ENCODE measurements at places on chromosomes 12 and 14. TPM values are rescaled to one million over a fixed set of nuclear protein-coding genes. Genes with fewer than 3 reads are reported as not detected.

DNA sequence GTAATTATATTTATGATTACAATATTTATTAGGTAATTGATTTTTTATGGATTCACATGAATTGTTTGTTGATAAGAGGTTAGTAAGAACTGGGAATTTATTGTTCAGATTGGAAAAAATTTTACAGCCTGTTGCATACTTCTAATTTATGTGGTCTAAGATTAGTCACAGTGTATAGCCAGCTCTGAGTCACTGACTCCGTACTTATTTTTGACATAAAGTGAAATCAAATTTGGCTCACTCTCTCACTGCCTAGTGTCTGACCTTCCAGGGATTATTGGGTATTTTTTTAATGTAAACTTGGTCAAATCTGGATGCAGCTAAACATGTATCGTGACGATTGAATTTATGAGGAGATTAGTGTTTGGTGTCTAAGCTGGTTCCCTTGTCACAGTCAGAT, 109.3 kb downstream of the PTPRQ start:
- DNase-seq, result no peak

DNA sequence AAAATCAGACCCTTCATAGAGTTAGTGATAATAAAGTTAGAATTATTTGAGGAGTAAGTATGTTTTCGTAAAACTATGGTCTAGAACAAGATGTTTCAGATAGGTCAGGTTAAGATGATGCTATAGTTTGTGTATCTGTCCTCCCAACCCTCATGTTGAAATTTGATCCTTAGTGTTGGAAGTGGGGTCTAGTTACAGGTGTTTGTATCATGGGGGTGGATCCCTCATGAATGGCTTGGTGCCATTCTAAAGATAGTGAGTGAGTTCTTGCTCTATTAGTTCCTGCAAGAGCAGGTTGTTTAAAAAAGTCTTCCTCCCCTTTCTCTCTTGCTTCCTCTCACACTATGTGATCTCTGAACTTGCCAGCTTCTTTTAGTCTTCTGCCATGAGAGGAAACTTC, 707.3 kb upstream of the FOXG1 start:
- no peak for DNase-seq

CACNA1C gene
- total RNA-seq, result 15.9 TPM

WNT1 gene
- total RNA-seq, result not detected

GRCh38 chr12:30902001-30902400, 24.5 kb upstream of the TSPAN11 start:
- DNase-seq, result no peak

DNA sequence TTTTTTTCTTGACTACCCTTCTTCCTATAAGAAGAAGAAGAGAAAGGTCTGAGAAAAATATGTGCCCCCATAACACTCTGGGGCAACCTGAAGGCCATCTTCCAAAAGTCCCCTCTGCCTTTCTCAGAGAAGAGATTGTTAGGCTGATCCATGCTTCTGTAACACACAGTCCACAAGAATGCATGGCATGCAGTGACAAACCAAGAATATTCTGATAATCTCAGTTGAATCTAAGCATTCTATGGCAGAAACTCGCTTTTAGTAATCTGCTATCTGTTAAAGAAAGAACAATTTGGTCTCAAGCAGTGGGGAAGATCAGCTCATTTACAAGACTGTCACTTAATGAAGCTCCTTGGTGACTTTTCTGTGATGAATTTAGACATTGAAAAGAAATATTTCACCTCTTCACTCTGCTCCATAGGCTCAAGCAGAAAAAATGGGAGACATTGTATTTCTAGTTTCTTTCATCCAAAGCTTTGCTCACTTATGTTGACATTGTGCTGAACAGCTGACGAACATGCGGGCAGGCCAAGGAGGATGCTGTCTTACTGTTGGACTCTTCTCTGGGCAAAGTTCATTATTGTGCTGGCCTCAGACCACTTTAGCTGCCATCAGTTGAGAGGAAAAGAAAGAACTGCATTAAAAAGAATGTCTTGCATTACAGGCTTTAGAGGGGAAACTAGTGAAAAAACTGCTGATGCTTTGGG, 957.1 kb downstream of the DIO2 start:
- no peak for DNase-seq

SLC22A17 gene
- total RNA-seq, result 30.6 TPM

GRCh38 chr14:75232597-75232996, 46.0 kb upstream of the FOS start:
- DNase-seq, result no peak

DNA sequence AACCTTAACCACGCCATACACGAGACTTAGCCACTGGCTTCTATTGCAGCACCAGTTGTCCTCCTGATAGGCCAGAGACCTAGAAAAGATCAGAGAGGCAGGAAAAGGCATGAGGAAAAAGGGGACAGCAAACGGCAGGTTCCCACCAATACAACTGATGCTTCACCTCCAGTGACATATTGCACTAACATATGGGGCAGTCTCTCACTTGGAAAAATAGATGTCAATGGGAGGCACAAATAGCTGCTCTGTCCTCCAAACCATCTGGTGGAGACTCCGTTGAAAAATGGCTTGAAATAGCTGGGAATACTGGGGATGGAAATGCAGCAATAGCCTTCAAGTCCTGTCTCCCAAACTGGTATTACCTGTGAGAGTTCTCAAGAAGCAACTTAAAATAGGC, 20.3 kb downstream of the SLC8A3 start:
- no peak for DNase-seq

DNA sequence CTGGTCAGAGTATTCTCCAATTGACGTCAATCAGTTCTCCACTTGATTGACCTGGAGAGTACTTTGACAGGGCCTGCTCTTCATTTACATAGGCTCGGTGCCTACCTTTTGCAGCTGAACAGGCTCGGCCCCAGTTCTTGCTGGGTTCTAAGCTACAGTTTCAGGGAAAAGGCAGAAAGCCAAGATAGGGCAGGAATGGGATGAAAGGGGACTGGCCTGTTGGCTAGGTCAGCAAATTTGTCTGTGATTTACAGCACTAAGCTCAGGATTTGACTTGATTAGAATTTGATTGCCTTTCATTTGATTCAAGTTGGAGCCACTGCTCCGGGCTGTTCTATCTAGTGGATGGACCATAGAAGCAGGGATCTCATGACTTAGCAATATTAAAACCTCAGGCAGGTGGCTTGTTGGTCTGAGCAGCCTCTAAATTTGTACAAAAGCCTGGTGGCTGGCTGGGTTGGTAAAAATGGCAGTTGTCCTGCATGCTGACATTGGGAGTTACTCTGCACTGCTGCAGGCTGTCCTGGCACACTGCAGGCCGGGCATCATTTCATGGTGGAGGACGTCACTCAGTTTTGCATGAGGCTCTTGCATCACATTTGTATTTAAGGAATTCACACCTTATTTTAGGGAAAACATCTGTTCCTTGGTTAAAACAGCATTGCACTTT, 71.8 kb downstream of the BICD1 start:
- no peak for DNase-seq

GPR84 gene
- total RNA-seq, result not detected

- DNase-seq, result no peak
These were observed 452.4 kb downstream of the RAD51B start for GRCh38 chr14:68271913-68272391.

DNA sequence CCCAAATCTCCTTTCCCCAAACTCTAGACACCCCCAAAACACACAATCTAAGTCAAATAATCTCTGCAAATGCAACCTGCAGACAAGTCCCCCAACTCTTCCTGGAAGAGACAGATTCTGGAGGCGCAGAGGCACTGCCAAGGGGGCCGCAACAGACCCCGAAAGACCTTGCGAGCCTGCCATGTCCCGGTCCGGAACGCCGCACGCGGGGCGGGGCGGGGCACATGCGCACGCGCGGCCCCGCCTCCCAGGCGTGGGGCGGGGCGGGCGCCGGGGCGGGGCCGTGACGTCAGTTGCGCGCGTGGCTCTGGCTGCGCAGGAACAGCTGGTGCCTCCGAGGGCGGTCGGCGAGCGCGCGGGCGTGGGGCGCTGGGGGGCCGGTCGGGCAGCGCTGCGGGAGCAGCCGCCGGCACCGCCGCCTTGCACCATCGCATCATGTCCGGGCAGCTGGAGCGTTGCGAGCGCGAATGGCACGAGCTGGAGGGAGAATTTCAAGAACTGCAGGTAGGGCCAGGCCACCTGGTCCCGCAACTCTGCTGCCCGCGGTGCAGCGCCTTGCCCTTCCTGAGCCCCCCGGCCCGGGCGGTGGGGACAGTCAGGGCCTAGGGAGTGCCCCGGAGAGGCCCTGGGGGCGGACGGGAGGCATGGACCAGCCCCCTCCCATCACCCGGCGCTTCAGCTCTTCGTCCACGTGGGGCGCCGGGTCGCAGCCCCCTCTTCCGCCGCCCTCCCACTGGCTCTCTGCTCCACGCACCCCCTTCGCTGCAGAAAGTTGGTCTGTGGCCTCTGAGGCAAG, at the start of gene TMEM120B:
TSS of gene TMEM120B (plus strand) at position 292 of the 796 bp plus-strand sequence. CDS start at position 436, 144 bp downstream.
- peak; percentile 86 for DNase-seq

GRCh38 chr14:48504921-48505320, 829.5 kb upstream of the MDGA2 start:
- DNase-seq, result no peak

BTG1 gene
- 97.4 TPM for total RNA-seq

- no peak for DNase-seq
These were observed 568.3 kb downstream of the FSCB start for GRCh38 chr14:43938588-43939281.

DNA sequence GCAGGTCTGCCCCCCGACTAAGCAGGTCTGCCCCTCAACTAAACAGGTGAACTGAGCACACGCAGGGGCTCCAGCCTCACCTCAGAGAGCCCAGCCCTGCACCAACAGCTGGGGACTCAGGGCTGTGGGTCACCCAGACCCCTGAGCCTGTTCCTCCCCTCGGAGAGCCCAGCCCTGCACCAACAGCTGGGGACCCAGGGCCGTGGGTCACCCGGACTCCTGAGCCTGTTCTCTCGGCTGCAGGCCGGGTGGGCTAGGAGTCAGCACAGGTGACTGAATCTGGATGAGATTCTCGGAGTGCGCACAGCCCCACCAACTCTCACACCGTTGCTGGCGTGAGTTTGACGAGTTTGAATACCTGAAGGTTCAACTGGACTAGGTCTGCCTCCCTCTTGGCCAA, 20.3 kb upstream of the ANKLE2 start:
- DNase-seq, result no peak

SETD1B gene
- total RNA-seq, result 4.7 TPM

KRT80 gene
- not detected for total RNA-seq

PTPRB gene
- 36.8 TPM for total RNA-seq

DNA sequence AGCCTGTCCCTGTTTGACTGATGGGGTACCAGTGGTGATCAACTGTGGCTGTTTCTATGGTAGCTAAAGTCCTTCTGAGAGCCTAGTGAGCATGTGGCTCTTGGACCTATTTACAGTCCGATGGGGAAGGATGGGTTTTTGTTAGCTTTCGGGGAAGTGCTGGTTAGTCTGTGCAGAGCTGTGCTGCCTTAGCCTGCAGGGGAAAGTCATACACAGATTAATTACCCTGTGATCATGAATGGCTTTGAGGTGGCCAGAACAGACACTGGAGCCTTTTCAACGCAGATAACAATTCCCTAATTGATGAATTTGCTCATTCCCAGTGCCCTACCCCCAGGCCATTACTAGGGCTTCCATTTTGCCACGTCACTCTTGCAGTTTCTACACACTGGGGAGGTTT, 99.7 kb downstream of the WSCD2 start:
- DNase-seq, result no peak

ACSM4 gene
- total RNA-seq, result not detected

IL22 gene
- total RNA-seq, result not detected

GRCh38 chr12:39070775-39071174, 165.4 kb upstream of the CPNE8 start:
- no peak for DNase-seq

- DNase-seq, result no peak
These were observed 100.4 kb downstream of the EFCAB11 start for GRCh38 chr14:89853936-89854693.

DNA sequence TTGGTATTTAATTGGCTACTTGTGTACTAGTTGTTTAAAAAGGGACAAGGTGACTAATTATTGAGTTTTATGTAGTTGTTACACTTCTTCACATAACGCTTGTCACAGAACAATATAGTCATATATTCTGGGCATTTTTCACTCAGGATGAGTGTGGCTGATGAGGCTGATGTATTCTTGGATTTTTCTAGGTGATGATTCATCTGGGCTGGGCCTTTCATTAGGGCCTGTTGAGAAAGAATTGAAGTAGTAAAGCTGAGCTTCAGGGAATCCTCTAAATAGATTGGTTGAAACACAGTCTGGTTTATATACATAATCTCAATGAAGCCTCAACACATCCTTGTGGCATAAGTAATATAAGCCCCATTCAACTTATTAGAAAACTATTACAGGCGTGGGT, 445.7 kb downstream of the DAD1 start:
- DNase-seq, result no peak

LRRC10 gene
- not detected for total RNA-seq

SYNE2 gene
- total RNA-seq, result 105 TPM
